ENCODE measurements at places on chromosomes 4 and X.

DNA sequence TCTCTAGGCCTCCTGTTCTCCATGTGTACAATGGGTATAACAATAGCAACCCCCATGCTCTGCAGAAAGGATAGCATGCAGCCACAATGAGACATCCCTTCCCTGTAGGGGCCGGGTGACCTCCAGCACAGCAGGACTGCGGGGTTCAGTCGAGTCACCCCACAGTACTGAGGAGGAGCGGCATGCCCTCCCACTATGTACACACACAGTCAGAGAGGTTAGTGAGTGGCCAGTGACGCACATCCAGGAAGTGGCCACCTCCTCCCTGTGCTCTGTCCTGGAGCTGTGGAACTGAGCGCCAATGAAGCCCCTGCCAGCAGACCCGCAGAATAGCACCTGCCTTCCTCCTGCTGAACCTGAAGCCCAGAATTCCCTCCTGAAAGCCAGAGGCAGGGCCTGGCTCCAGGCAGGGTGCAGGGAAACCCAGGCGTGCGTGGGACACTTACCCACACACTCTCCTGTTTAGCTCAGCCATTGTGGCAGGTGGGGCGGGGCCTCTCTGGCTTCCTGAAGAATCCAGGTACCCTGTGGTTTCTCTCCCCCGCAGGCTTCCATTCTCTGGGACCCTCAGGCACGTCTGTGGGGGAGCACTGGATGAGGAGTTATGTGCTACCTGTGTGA, 50.0 kb downstream of the WFS1 start:
- no peak for DNase-seq

- no peak for DNase-seq
Measured at GRCh38 chr4:142485452-142485851, 360.6 kb downstream of the INPP4B start.

DNA sequence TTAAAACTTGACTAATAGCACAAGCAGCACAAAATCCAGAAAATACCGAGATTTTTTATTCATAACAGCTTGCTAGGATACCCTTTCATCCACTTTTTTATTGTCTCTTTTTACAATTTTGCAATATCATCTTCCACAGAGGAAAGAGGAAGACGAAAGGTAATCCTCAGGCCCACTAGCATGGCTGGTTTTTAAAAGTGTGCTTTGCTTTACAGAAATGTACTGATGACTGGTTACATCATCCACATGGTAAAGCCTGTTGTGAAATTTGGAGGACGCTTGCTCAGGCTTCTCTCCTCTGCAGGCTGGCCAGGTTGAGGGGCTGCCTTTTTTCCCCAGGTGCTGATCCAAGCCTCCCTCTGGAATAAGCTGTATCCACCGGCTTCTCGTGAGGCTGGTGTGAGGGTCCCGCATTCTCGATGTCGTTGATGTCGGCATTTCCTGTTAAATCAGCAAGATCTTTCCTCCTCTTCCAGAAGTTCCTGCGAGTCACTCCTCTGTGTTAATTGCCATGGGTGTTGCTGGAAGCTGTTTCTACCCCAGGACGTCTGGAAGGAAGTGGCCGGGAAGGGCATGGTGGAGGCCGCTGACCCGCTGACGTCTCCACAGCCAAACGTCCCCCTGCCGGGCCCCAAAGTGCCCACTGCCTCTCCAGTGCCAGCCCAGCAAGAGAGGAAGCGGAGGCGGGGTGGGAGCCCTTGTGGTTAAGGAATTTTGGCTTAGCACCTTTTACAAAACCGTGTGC, 5.8 kb upstream of the DGKQ start:
- DNase-seq, result no peak

- no peak for DNase-seq
Measured at GRCh38 chrX:45140812-45141211, 59.9 kb downstream of the DIPK2B start.

GRCh38 chrX:11462648-11463047, 169.4 kb downstream of the AMELX start:
- no peak for DNase-seq

DNA sequence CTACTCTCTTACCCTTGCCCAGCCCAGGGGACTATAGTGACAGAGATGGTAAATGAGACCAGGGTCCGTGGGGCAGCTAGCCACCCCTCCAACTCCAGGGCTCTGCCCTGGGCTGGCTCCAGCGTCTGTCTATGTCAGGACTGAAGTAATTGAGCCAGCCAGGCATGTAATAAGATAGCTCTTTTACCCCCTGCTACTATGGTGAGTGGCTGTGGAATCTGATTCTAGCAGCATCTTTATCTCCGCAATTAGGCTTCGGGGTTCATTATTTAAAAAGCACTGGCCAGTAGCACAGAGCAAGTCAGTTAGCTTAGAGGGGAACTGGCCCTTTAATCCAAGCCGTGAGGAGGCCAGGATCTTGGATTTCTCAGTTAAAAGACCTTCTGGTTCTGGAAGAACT, 123.3 kb upstream of the RAI2 start:
- no peak for DNase-seq

DNA sequence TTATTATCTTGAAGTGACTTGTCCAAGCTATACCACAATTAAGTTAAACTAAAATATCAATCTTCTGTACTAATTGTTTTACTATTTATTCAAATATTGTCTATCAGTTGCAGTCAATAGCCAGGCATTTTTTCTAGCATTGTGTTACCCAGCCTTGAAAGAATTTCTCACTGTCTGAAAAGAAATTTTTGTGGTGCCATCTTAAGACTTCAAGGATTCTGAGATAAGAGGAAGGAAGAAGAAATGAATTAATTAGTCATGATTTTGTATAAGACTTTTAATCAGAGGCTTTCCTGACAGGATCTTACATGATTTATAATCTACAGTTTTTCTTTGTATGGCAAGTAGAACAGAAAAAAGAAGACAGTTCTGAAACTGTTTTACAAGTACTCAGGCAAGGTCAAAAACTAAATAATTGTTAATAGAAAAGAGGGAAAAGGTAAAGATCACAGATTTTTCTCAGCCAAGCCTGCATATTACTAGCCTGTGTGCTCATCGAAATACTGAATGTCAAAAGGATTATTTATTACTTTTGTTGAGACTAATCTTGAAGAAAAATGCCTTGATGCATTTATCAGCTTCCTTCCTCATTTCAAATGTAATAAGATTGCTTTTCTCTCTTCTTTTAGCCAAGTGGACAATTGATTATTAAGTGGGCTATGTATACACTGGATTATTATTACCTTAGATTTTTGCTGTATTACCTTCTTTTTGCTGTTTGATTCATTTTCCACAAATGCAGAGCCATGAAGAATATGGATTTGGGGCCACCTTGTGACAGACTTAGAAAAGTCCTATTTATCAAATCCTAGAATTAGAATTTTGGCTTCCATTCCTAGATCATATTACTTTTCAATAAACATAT, 53.8 kb downstream of the CXCL1 start:
- no peak for DNase-seq

GRCh38 chr4:139988863-139989765, 164.9 kb downstream of the MAML3 start:
- peak; percentile 27 for DNase-seq

DNA sequence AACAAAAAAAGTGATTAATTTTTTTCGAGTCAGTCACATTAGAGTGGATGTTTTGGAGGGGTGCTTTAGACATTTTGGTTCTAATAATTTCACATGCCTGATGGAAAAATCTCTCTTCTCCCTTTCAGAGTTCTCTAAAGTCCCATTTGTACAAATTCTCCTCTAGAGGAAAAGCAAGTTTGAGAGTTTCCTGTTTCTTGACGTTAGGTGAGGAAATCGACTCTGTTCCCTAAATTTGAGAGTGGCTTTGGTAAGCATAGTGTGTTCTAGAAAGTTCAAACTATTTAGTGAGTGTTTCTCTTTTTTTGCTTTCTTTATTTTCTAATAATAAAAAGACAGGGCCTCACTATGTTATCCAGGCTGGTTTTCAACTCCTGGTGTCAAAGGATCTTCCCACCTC, 1.6 kb upstream of the ATP6AP2 start:
- no peak for DNase-seq

- DNase-seq, result peak; percentile 44
Measured at GRCh38 chrX:53082773-53083616, 828 bp downstream of the TSPYL2 start.

GRCh38 chr4:74414149-74414809, 30.7 kb upstream of the AREG start:
- no peak for DNase-seq

- no peak for DNase-seq
Measured at GRCh38 chr4:73450398-73451004, 14.5 kb downstream of the AFP start.

GRCh38 chrX:114152130-114152529, 431.8 kb upstream of the HTR2C start:
- no peak for DNase-seq

GRCh38 chrX:153351981-153352380, 18.0 kb downstream of the ZNF275 start:
- no peak for DNase-seq

DNA sequence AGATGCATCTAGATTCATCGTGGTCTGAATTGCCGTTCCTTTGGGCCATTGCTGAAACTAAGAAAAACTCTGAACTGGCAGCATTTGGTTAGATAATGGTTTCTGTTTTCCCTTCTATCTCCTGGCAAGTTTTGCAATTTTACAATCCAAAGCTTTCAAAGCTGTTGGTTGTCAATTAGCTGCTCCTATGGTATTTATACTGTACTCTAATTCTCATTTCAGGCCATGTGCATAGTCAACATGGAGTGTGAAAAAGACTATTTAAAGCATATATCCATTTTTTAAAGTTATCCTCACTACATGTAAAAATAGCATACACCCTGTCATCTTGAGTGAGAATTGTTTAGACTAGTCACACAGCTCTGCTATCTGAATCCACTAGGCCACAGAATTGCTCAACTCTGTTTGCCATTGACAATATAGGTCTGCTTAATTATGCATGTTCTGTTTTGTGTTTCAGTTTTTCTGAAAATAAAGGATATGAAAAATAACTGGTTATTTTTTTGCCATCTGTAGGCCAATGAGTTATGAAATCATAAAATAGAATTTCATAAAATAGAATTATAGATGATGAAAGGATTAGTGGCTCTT, 27.7 kb upstream of the TEC start:
- no peak for DNase-seq

- DNase-seq, result no peak
Measured at GRCh38 chr4:181525634-181526033, 717.6 kb upstream of the TENM3 start.

GRCh38 chrX:2614911-2615310, 76.2 kb upstream of the CD99 start:
- no peak for DNase-seq

DNA sequence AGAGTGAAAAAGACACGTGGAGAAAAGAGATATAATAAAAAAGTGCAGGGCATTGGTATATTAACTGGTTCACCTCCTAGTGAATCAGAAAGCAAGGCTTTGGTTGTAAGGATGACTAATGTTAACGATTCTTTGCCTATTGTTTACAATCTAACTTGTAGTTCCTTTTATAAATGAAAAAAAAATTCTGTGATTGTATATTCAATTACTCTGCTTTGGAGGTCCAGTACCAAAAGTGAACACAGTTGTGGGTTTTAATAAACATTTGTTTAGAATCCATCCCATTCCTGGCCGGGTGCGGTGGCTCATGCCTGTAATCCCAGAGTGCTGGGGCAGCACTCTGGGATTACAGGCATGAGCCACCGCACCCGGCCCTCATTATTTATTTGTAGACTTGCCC, 36.9 kb upstream of the PRSS12 start:
- no peak for DNase-seq

DNA sequence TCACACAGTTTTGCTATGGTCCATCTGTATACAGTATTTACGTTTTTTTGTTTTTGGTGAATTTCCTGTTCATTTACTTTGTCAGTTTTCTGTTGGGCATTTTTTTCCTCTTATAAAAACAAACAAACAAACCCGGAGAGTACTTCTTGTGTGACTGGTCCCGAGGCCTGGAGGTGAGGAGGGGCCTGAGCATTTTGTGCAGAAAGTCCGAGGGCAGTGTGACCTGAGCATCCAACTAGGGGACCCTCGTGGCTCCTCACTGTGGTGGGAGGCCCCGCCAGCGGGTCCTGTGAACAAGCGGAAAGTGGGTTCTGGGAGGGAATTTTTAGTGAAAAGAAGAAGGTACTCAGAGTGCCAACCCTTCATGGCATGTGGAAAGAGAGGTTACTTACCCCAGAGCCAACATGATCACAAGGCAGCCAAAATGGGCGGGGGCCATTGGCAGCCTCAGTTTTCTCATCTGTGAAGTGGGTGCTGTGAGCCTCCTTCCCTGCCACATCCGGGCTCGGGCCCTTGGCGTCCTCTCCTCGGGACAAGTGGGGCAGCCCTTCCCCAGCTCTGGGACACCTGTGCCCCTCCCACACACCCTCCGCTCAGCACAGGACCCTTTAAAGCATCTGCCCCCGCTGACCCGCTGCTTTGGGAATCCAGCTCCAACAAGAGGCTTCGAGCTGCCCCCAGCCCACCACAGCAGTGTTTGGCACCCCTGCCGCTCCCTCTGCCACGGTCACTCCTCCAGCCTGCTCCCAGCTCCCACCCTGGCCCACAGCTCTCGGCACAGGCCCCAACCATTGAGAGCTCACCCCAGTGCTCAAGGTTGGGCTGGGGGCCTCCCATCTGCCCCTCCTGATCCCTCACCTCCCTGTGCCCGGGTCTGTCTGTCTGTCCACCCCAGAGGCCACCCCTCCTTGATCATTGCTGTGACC, 22.8 kb upstream of the GPR78 start:
- DNase-seq, result no peak

DNA sequence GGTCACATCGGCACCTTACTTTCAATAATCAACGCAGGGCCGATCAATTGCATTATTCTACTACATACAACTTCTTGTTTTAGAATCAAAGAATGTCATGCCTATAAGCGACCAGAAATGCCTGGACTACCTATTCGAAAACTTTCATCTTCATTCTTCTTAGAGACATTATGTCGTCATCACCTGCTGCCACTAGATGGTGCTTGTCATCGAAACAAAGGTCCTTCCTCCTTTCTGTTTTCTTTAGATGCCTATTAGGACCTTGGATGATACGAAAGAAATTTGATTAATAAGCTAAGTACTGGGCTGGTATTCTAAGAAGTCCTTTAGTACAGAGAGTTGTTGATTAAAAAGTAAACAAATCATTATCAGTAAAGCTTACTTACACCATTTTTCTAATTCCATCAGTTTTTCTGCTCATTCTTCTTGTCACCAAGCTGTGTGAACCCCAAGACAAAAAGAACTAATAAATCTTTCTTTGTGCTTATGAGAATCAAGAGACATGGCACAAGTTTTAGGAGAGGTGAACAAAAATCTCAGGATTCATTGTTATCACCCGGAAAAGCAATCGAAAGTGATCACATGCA, 154.5 kb upstream of the SLC4A4 start:
- no peak for DNase-seq

GRCh38 chr4:16573739-16574138, 324.7 kb downstream of the LDB2 start:
- DNase-seq, result no peak

- DNase-seq, result no peak
Measured at GRCh38 chr4:88939697-88940096, 117.3 kb downstream of the FAM13A start.

DNA sequence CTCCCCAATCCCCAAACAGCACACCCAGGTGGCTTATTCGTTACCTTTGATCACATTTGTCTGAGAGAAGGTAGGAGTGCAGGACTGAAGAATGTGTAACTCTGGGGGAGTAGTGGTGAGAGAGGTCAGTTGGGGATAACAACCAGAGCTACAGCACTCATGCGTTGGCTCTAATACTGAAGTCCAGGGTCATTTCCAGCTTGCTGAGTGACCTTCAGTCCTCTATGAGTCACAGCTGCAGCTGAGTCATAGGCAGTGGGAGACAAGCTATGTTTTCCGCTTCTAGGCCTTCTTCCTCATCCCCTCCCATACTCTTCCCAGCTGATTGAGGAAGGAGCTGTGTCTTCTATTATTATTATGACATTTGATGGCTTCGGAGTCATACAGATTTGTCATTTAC, 31.6 kb upstream of the CT47C1 start:
- DNase-seq, result peak; percentile 1

GRCh38 chrX:72705814-72706213, 8.3 kb downstream of the PHKA1 start:
- no peak for DNase-seq

Measured in nucleus accumbens (tissue), 56 donors.